ENCODE measurements at places on chromosomes 7 and 10.

- DNase-seq = peak; percentile 71
Observed at GRCh38 chr10:31770307-31770902, 158.2 kb downstream of the ARHGAP12 start.

- no peak for DNase-seq
Observed at GRCh38 chr10:75208181-75208580, 2.4 kb upstream of the VDAC2 start.

- DNase-seq = peak; percentile 7
Observed at GRCh38 chr10:98417481-98417959, 2.5 kb upstream of the PYROXD2 start.

DNA sequence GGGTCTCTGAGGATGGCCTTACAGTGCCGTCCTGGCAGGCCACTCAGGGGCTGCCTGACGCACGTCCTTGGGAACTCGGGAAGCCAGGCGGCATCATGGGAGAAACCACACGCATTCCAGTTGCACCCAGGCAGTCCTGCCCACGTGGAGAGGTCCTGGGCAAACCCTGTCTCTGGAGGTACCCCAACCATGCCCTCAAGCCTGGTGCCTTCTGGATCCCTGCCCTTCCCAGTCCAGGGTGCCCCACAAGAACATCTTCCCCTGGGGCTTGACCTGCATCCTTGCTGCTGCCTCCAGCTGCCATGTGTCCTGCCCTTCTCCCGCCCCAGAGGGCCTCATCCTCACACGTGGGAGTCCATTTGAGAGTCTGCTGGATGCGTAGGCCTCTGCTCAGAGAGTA is 200.3 kb upstream of the PPP2R2D start:
- no peak for DNase-seq

- DNase-seq = no peak
Observed at GRCh38 chr7:46145412-46145811, 224.3 kb upstream of the IGFBP3 start.

GRCh38 chr10:18401416-18402195 is 249.8 kb downstream of the NSUN6 start:
- no peak for DNase-seq

- DNase-seq = no peak
Observed at GRCh38 chr10:63260860-63261251, 127.7 kb downstream of the NRBF2 start.

- DNase-seq = no peak
Observed at GRCh38 chr7:101564778-101565211, 64.3 kb downstream of the MYL10 start.

- DNase-seq = no peak
Observed at GRCh38 chr10:69736886-69737641, 64.6 kb upstream of the COL13A1 start.

DNA sequence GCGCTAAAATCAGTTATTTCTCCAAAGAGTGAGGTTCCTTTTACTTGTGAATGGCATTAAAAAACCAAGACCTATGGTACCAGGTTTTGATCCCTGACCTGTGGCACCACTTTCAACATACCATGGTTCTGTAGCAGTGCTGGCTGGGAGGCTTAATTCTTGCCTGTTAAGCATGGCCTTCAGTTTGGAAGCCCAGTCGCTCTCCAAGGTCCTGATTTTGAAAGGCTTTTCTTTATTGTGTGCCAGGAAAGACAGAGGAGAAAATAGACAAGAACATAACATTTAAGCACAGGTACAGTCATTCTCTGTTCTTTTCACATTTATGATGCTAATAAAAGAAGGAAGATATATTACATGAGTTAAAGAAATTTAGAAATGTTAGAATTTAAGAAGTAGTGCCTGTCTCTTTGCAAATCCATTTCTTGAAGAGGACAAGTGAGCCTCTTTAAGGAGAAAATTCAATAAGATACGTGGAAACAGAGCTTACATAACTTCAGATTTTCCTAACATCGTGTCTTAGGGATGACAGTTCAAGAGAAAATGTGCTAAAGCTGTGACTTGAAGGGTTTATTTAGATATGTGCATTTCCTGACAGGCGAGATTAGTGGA is 357.6 kb downstream of the DPP6 start:
- no peak for DNase-seq

DNA sequence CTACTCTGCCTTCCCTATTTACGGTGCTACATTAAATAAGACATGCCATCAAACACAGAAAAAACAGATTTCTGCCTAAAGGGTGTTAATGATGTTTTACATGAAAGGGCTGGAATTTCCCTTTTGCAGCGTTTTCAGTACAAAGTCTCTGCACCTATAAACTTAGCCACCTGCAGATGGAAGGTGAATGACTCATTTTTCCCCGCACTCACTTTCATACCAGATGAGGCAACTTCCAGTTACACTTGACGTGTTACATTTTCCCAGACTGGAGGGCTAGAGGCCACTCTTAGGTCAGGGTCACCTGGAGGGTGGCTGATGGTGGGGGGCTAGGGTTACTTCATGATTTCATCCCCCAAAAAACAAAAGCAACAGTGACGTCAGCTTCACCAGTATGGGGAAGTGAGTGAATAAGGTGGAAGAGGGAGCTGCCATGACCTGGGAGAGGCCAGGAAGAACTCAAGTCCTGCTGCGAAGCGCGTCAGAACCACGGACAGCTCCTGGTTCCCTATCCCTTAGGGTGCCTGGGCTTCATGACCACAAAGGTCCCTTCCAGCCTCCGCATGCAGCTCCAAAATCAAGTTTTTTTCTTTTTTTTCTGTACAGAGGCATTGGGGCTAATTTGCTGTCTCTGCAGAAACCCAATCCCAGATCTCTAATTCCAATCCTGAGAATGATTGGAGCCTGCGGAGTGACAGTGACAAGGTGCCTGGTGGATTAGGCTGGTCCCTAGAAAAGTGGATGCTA is 94.0 kb downstream of the ADARB2 start:
- no peak for DNase-seq

GRCh38 chr7:24587853-24588252 is 14.6 kb downstream of the PALS2 start:
- peak; percentile 47 for DNase-seq

DNA sequence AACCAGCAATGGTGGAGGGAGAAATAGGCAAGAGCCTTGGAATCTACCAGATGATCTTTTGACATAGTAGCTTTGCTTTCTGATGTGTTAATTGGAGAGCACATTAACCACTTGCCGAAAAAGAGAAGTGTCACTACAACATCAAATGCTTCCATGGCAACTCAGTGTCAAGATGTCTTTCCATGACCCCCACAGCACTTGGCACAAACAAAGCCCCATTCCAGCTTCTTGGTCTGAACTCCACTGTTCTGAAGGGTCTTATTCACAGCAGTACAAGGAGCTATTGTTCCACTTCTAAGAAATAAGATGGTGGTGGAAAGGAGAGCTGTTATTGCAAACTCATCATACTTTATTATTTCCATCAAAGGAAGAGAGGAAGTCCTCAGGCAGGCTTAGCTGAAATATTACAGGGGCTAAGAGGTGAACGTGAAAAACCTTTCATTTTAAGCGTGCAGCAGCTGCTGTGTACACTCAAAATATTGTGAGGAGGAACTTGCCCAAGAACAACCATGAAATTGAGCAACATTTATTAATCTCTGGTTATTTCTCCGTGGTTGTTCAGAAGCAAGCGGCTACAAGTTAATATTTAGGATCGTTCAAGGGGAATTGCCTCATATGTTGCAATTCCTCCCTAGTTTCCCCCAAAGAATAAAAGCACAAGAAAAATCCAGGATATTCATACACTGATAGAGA is 354.8 kb upstream of the CELF2 start:
- peak; percentile 2 for DNase-seq

GRCh38 chr10:101952191-101952590 is 103.8 kb downstream of the ARMH3 start:
- no peak for DNase-seq

DNA sequence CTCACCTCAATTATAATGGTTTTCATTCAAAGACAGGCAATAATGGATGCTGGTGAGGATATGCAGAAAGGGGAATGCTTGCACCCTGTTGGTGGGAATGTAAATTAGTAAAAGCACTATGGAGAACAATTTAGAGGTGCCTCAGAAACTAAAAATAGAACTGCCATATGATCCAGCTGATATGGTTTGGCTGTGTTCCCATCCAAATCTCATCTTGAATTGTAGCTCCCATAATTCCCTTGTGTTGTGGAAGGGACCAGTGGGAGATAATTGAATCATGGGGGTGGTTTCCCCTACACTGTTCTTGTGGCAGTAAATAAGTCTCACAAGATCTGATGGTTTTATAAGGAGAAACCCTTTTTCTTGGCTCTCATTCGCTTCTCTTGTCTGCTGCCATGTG is 87.7 kb downstream of the TES start:
- no peak for DNase-seq

- no peak for DNase-seq
Observed at GRCh38 chr10:28914701-28915100, 237.4 kb downstream of the BAMBI start.

DNA sequence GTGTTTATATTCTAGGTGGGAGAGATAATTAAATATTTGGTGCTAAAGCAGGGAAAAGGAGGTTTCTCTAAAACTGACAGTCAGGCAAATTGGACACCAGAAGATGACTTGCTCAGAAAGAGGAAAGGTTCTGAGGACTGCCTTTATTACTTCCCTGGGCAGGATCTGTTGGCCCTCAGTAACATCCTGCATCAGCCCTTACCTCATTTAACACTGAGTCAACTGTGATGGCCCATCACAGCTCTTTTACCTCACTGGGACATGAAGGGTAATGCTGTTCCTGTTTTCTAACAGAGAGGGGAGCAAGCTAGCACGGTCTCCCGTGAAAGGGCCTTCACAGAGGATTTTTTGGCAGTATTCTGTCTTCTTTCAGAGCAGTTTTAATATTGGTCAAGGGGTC is 12.0 kb downstream of the PPP1R17 start:
- DNase-seq = peak; percentile 55

DNA sequence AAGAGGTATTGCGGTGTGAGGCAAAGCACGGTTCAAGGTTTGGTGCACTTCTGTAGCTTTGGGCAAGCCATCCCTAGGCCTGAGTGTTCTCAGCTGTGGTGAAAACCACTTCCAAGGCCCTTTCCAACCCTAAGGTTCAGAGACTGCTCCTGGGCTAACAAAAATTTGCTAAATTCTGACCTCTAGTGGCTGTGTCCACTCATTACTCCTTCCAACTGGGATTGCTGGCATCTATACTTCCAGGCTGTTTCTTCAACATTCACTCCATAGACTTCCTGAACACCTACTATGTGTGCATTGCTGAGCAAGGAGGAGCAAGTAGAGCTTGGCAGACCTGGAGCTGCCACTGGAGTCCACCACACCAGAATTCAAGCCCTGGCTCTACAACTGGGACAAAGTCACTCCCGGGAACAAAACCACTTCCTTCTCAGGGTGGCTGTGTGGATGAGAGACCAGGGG is 29.3 kb upstream of the SH3PXD2A start:
- DNase-seq = no peak

- no peak for DNase-seq
Observed at GRCh38 chr10:24452030-24452429, 243.1 kb downstream of the KIAA1217 start.

- DNase-seq = peak; percentile 3
Observed at GRCh38 chr10:118106426-118106825, 59.7 kb upstream of the RAB11FIP2 start.

- DNase-seq = no peak
Observed at GRCh38 chr7:956031-956430, 1.6 kb upstream of the ADAP1 start.

DNA sequence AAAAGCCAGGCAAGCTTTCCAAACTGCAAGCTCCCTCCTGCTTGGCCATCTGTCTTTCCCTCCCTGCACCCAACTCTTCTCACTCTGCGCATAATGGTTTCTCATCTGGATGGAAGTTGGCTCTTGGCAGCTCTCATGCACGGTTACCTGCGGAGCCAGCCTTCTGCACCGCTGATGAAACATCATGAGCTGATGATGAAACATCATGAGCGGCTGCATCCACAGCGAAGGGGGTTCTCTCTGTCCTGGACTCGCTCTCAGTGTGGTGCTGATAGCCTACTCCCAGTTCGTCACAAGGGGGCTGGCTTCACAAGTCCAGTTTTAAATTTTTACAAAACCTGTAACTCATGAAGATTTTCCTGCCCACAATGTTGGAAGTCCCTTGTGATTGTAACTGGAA is 457.5 kb downstream of the ACTR3B start:
- no peak for DNase-seq

- no peak for DNase-seq
Observed at GRCh38 chr10:23534326-23534725, 95.5 kb downstream of the OTUD1 start.

GRCh38 chr10:44977287-44978212 is 1.1 kb downstream of the DEPP1 start:
- DNase-seq = no peak

- no peak for DNase-seq
Observed at GRCh38 chr7:23898619-23899018, 188.6 kb downstream of the STK31 start.

DNA sequence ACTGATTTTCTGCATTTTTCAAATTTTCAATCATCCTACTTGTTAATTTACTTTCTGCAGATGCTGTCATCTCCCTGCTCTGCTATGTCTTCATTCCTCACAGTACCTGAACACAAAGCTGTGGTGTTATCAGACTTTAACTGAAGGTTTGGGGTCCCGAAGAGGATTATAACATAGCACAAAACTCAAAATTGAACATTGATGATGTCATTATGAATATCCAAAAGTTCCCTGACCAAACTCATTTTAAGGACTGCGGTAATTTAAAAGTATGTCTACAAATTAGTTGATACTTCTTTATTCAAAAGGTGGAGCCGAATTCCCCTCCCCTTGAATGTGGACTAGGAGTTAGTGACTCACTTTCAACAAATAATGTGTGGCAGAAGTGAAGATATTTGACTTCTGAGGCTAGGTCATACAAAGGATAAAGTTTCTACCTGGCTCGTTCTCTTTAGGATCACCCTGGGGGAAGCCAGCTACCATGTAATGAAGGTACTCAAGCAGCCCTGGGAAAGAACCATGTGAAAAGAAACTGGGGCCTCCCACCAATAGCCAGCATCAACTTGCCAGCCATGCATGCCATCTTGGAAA is 6.4 kb upstream of the ENTPD7 start:
- DNase-seq = no peak

- no peak for DNase-seq
Observed at GRCh38 chr10:119782981-119783664, 57.3 kb downstream of the INPP5F start.

DNA sequence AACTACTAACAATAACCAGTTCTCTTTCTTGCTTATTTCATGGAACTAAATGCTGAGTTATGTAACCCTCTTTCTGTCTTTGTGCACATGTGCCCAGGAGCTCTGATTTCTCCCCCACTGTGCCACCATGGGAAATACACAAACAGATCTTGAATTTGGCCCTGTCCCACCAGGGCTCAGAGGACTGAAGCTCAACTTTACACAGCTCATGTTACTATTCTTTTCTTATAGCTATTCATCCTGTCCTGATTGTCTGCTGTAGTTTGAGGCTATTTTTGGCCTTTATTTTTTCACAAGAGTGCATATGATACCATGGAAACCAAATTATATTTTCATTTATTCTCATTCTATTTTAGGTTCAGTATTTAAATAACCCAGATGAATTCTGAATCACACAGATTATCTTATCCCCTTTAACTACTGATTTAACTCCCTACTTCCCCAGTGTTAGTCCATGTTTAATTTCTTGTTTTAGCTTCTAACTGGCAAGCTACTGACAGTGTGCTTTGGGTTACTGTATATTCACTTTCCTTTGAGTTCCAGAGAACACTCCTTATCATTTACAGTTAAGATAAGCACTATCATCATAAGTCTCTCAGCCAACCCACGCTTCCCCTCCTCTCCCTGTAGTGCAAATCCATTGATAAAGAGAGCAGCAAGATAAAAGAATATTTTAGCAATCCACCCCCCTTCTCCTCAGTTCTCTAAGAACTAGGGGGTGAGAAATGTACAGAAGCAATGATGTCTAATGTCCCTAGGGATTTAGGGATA is 71.8 kb upstream of the GSDME start:
- no peak for DNase-seq
